ENCODE measurements at places on chromosomes 4 and X. TPM values are rescaled to one million over a fixed set of nuclear protein-coding genes. Genes with fewer than 3 reads are reported as not detected.

- no peak for DNase-seq
Observed at GRCh38 chrX:50180073-50180940, 20.5 kb downstream of the AKAP4 start.

DNA sequence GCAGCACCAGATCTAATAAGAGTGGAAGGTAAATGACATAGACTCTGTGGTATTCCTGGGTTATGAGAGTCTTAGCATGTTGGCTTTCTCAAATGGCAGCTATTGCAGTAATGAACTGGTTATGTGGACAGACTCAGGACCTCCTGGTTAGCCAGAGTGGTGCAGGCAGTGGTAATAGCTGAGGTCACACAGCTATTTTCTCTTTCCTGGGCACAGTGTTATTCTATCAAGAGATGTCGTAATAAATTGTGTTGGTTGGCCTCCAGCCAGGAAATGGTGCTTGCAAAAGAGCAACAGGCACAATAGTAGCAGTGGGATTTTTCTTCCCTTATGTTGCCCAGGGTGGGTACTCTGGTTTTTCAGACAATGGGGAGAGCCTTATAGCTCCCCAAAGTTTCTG, 279.2 kb upstream of the FGF16 start:
- DNase-seq = no peak

TGIF2LX gene
- not detected for total RNA-seq

- DNase-seq = no peak
Observed at GRCh38 chr4:166887457-166887856, 346.8 kb downstream of the SPOCK3 start.

GRCh38 chr4:78553529-78554060, 2.0 kb downstream of the ANXA3 start:
- no peak for DNase-seq

BEX1 gene
- 123 TPM for total RNA-seq

GRCh38 chr4:26028793-26029567, 115.0 kb downstream of the SMIM20 start:
- DNase-seq = peak; percentile 85

NUDT6 gene
- 6.3 TPM for total RNA-seq

DNA sequence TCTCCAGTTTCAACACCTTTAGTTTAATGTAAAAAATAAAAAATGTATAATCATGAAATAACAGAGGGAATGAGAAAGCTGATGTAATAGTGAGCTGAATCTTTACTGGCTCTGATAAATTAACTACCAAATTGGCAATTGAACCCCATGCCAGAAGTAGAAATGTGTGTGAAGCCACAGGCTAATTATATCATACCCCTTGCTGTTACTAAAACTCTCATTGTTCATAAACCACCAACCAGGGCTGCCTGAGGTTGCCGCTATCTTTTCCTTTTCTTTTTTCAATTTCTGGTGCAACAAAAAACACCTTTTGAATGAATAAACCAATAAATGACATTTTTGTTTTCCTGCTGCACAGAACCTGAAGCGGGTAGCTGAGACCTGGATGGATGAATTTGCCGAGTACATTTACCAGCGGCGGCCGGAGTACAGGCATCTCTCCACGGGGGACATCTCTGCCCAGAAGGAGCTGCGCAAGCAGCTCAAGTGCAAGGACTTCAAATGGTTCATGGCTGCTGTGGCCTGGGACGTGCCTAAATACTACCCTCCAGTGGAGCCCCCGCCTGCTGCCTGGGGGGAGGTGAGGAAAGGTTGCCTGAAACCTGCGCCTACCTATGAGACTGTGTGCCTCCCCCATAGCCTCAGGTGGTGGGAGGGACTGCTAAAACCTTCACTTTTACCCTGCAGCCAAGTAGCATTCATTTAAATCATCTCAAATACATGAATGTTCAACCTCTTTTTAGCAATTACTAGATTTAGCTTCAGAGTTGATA, 216.7 kb upstream of the GALNT7 start:
- DNase-seq = no peak

DNA sequence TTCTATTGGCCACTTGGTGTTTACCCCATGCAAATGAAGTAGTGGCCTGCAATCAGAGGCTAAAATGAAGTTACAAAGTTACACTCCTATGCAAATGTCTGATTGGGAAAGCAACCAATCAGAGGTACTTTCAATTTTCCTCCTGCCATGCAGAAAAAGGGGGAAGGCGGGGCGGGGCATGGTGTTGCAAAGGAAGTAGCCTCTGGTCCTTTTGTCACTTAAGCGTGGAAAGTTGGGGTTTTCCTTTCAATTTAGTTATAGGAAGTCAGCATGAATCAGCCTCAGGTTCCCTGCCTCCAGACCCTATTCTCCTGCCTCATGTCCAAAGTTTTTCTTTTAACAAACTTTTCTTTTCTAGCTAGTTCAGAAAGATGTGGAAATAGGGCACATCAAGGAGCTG, 69.3 kb downstream of the GPC4 start:
- DNase-seq = no peak

EDA gene
- total RNA-seq = 3.0 TPM

TMEM154 gene
- 0.46 TPM for total RNA-seq

DNA sequence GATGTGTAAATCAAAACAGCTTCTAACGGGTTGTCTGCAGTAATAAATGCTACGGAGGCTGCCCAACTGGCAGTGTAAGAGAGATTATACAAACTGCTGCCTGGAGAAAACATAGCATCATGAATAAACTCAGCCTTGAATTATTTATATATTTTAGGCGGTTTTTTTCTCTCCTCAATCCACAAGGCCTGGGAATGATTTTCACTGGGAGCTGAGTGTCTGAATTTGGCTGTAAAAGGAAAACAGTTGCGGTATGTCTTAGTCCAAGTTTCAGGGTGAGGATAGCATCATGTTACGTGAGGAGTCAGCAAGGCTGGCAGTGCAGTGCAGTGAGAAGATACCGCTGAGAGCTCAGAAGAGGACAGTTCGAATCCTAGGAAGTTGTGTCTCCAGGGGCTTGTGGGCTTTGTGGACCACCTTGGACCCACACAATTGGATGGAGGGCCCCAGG, 291.5 kb upstream of the BOD1L1 start:
- DNase-seq = no peak

CT47B1 gene
- total RNA-seq = not detected

DNA sequence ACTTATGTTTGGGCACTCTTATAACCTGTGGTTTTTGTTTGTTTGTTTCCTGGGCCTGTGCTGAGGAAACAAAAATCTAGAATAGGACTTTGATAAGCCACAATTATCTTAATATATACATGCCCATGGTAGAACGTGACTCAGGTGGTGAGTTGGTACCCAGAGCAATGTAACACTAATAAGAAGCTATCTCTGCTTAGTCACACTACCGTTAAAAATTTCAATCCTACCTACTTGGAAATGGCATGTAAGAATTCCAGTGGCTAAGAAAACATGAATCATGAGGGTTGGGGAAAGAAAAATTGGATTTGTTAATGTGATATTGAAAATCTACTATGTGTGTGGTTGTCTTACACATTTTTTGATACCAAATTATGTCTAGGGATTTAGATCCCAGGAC, 30.5 kb upstream of the ADGRG2 start:
- DNase-seq = no peak

GRCh38 chr4:107155366-107155765, 119.3 kb upstream of the DKK2 start:
- DNase-seq = no peak

GRCh38 chr4:114034189-114034588, 54.7 kb upstream of the ARSJ start:
- no peak for DNase-seq

DNA sequence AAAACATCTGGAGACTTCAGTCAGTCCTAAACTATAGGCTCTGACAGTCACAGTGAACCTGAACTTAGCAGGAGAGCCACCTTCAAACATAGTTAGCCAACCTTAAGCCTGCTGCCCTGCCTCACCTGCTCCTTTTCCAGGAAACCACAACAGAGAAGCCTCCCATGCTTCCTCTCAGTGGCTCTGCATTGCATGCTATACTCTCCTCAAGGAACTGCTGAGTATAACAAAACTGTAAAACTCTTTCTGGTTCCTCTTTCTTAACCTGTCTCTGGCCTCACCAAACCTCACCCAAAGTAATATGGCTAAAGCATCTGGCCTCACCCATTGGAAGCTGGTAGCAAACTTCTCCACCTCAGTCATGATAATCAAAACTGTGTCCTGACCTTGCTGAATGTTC, 122.1 kb downstream of the ANKRD50 start:
- no peak for DNase-seq

GRCh38 chr4:165208741-165209388, 1.5 kb downstream of the KLHL2 start:
- no peak for DNase-seq

DNA sequence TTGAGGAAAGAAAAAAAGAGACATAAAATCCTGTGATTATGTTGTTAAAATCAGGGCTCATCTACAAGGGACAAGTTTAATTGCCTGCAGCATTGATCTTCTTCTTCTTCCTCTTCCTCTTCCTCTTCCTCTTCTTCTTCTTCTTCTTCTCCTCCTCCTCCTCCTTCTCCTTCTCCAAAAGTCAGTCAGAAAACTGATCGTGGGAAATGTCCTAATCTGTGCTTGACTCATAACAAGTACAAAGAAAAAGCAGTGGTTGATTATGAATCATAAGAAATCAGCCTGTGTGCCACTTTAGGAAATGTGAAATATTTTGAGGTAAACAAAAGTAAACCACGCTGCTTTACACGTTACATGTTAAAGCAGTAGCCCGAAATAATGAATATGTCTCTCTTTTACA, 2.7 kb upstream of the ATP10D start:
- DNase-seq = no peak

DNA sequence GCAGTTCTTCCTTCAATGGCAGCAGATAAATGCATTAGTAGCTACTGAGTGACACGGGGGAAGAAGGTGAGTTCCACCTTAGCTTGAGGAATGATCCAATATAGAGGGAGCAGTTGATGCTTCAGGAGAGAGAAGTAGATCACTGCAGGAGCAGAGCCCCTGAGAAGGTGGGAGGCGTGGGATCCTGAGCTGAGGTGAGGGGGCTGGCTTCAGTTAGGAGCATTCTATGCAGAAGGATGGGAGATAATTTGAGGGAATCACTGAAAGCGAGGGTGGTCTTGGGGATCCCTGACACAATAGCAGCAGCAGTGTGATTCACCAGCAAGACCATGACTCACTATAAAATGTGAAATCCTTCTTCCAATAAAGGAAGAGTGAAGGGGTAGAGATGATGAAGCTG, 48.0 kb downstream of the XAGE2 start:
- DNase-seq = no peak

DNA sequence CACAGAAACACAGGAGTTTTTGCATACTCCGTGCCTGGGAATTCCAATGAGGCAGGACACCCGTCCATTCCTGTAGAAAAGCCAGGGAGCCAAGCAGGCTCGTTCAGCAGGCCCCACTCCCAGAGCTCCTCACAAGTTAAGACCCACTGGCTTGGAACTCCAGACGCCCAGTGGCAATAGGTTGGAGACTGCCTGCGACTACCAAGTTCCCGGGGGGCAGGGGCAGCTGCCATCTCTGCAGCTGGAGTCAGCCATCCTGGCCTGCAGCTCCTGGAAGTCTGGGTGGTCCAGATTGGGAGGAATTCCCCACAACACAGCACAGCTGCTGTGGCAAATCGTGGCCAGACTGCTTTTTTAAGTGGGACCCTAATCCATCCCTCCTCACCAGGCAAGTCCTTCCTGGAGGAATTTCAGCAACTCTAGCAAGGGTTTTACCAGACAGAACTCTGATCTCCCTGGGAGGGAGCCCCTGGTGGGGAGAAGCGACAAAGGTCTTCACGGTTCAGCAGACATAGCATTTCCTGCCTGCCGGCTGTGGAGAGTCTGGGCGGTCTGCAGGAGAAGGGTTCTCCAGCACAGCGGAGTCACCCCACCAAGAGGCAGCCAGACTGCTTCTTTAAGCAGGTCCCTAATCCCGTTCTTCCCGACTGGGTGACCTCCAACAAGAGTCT, 231.9 kb downstream of the STPG2 start:
- no peak for DNase-seq

DNA sequence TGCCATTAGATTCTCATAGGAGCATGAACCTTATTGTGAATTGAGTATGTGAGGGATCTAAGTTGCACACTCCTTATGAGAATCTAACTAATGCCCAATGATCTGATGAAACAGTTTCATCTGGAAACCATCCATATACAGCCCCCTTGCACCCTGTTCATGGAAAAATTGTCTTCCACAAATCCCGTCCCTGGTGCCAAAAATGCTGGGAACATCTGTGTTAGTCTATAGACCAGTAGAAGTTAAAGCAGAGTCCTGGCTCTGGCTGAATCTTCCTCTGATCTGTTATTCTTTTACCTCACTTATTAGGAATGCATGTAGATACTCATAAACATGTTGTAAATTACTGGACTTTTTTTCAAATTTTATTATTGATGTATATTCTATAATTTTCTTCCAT, 29.2 kb downstream of the SULT1B1 start:
- DNase-seq = no peak

SOD3 gene
- total RNA-seq = 6.2 TPM

DNA sequence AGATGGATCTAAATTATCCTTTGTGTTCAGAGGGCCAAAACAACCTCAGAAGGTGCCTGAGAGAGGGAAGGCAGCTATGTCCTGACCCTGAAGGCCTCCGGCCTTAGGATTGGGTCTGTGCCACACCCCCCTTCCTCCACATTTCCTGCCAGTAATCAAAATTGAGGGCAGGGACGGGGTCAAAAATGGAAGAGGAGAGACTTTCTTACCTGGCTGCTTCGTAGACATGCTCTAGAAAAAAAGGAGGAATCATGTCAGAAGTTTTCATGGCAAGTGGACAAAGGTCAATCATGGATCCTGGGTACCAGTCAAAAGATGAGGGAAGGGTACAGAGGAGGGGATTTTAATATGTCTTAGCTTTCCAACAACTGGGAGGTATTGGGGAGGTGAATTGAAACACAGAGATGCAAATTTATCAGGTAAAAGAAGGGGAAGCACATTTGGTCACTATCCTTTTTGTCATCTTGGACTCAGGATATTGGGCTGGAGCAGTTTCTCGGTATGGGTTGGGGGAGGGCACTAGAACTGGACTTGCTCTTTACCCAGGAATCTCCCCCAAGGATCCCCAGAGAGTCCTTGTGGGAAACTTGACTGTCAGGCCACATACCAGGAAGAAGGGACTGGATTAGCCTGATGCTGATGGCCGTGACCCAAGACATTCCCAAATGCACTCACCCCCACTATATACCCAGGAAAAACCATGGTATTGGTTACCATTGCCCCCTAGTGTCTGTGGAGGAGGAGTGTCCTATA, 17.1 kb downstream of the VSIG4 start:
- no peak for DNase-seq

HSFX1 gene
- 3.4 TPM for total RNA-seq

DNA sequence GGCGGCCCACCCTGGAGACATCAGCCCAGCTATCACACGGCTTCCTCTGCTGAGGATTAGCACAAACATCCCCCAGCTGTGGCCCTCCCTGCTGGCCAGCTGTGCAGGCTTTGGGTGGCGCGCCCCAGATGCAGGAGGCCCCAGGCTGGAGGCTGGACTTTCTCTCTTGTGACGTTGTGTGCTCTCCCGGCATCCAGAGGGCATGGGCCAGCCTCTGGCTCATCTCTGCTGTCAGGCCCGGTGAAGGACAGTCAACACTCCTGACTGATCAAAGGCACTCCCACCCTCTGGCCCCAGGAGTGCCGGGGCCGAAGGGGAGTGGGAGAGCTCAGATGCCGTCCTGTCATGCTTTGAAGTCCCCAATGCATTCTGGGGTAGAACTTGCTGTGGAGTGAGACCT, 29.9 kb upstream of the PJA1 start:
- DNase-seq = no peak

YY2 gene
- 2.2 TPM for total RNA-seq

CYTL1 gene
- total RNA-seq = 1.2 TPM

SPANXC gene
- total RNA-seq = not detected

GRCh38 chr4:158538176-158538575, 16.5 kb downstream of the RXFP1 start:
- DNase-seq = no peak

AKAP4 gene
- total RNA-seq = not detected

- no peak for DNase-seq
Observed at GRCh38 chr4:152620915-152621314, 58.9 kb downstream of the TMEM154 start.

PTPN13 gene
- total RNA-seq = 63.1 TPM
